ENCODE measurements at places on chromosomes 16 and 17. TPM values are rescaled to one million over a fixed set of nuclear protein-coding genes. Genes with fewer than 3 reads are reported as not detected.

The SDR42E2 gene
- total RNA-seq: not detected

The ACSM5 gene
- total RNA-seq: not detected

The RPS2 gene
- total RNA-seq: 5,023 TPM

The NPIPB2 gene
- total RNA-seq: 9.4 TPM

The IL34 gene
- total RNA-seq: not detected

Data from CD8-positive, alpha-beta memory T cell (primary cell).